PC-3 (cell line): ENCODE measurements at places on chromosomes 1 and 21.

GRCh38 chr1:165367375-165367993, 11.0 kb upstream of the LMX1A start:
- no peaks in the 10 kb centered on the region for H3K27me3 ChIP-seq
- H3K27ac ChIP-seq = no peak overlapping the region
- peaks cover 16% of the 10 kb centered on the region for H3K4me1 ChIP-seq
- H3K36me3 ChIP-seq = no peaks in the 10 kb centered on the region
- H3K4me3 ChIP-seq = no peak overlapping the region

DNA sequence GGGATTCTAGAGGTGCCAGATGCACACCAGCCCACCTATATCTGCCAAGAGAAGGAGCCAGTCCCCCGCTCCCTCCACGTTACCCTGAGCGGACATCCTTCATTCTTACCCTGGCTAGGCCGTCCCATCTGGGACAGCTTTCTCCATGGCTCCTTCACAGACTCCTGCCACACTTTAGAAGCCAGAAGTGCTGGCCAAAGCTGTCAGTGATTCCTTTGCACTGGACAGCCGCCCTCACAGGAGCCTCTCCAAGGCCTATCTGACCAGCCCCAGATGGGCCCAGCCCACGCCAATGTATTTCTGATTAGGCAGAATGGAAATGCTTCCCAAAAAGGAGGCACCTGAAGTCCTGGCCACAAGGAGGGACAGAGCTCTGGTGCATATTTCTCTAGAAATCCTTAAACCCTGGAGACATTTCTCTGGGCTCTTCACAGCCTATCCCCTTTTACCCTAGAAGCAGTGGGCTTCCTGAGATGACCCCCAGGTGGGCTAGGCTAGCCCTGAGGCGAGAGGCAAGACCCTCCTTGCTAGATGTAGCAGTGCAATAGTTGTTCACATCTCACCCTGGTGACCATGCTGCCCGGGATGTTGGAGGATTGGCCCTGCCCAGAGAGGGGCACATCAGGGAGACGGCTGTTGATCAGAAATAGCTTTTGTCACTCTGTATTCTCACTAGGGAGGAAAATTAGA, 44.1 kb downstream of the RASSF5 start:
- no peak for DNase-seq
- H3K27me3 ChIP-seq = no peaks in the 10 kb centered on the region
- no peak overlapping the region for H3K4me3 ChIP-seq
- no peak overlapping the region for H3K27ac ChIP-seq

DNA sequence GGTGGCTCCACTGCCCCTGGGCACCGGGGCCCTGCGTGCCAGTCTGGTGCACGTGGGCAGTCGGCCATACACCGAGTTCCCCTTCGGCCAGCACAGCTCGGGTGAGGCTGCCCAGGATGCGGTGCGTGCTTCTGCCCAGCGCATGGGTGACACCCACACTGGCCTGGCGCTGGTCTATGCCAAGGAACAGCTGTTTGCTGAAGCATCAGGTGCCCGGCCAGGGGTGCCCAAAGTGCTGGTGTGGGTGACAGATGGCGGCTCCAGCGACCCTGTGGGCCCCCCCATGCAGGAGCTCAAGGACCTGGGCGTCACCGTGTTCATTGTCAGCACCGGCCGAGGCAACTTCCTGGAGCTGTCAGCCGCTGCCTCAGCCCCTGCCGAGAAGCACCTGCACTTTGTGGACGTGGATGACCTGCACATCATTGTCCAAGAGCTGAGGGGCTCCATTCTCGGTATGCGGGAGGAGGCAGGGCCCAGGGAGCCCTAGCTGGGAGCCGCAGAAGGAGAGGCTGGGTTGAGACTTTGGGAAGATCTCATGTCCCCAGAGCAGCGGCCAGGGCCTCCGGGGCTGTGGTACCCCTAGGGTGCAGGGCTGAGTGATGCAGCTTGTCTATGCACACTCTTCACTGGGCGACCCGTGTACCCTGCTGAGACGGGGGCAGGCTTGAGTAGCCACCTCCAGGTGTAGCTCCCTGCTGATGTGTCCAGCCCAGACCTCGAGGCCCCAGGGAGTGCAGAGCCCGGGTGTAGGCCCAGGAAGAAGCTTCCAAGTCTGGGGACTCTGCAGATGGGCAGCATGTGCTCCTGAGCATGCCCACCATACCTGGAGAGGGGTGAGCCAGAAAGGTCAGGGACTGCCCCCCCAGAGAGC, 1.8 kb downstream of the VWA1 start:
- no peaks in the 10 kb centered on the region for H3K27me3 ChIP-seq
- H3K4me1 ChIP-seq = peaks cover 39% of the 10 kb centered on the region
- H3K36me3 ChIP-seq = no peaks in the 10 kb centered on the region
- no peak overlapping the region for H3K27ac ChIP-seq
- no peak for DNase-seq

GRCh38 chr1:24930260-24931145, at the start of gene RUNX3:
RUNX3 (minus strand) TSS chr1:24930276; CDS start chr1:24929868, 408 bp downstream.
- H3K27ac ChIP-seq = no peak within 1 kb of the TSS
- no peaks in the 10 kb centered on the region for H3K36me3 ChIP-seq
- peak within 1 kb of the TSS; percentile 59 for H3K4me3 ChIP-seq
- H3K4me1 ChIP-seq = no peaks in the 10 kb centered on the region
- peak; percentile 51 for DNase-seq

- H3K27me3 ChIP-seq = no peaks in the 10 kb centered on the region
- peaks cover 18% of the 10 kb centered on the region for H3K4me1 ChIP-seq
- no peaks in the 10 kb centered on the region for H3K36me3 ChIP-seq
- no peak overlapping the region for H3K27ac ChIP-seq
- no peak overlapping the region for H3K4me3 ChIP-seq
- peak; percentile 69 for DNase-seq
These were observed 57.4 kb upstream of the MTF2 start for GRCh38 chr1:93021539-93022134.

DNA sequence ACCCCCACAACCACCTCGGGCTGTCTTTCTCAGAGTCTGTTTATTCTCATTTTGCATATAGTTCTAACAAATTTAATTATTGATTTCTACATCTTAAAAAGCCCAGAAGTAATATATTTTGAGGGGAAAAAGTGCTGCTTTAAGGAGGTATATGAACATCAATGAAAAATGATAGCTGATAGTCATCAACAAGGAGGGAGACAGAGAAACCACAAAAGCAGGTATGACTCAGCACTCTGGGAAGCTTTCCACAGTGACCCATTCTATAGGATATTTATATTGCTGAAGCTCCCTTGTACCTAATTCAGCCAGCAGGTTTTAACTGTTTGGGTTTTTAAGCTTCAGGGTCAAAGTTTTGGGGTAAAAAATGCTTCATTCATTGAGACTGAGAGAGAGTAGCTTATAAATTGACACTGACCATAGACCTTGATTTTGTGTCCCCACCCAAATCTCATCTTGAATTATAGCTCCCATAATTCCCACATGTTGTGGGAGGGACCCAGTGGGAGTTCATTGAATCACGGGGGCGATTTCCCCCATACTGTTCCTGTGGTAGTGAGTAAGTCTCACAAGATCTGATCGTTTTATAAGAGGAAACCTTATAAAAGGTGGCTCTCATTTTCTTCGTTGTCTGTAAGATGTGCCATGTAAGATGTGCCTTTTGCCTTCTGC, 27.4 kb downstream of the VANGL1 start:
- H3K27me3 ChIP-seq = no peaks in the 10 kb centered on the region
- DNase-seq = peak; percentile 96
- H3K27ac ChIP-seq = peak overlapping the region; percentile 94
- H3K4me1 ChIP-seq = peaks cover 61% of the 10 kb centered on the region

DNA sequence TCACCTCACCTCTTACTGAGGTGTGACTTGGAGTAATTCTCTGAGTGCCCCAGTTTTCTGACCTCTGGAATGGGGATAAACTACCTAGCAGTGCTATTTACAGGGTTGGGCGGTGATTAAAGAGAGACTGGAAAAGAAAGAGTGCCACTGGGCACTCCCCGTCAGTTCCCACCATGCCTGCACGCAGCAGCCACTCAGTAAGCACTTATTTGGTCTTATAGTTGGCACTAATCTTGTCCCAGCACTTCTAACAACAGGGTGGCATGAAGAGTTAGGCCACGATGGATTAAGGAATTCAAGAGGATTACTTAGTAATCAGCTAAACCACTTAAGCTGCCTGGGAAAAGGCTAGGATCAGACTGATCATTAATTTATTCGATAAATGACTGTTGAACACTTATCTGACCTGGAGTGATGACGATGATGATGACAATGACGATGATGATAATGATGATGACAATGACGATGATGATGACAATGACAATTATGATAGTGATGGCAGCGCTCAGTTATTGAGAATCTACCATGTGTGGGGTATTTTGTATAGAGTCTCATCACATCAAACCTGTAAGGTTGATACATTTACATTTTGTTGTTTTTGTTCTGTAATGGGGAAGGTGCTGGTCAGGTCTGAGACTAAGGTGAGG, 5.4 kb downstream of the CITED4 start:
- no peak for DNase-seq
- no peak overlapping the region for H3K4me3 ChIP-seq
- no peaks in the 10 kb centered on the region for H3K36me3 ChIP-seq

DNA sequence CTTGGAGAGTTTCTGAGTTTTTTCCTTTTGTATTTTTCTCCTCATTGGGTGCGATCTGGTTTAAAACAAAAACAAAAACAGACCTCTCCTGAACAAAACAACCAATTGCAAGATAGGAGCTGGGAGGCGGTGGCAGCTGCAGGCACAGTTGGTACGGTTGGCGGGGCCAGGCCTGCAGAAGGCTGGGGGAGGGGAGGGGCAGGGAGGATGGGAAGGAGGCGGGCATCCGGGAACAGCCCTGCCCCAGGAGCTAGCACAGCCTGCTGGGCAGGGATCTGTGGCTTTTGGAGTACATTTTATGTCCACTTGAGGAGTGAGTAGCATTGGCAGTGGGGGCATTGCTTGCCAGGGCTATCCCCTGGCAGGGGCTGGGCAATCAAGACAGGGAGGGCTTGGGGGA, 5.2 kb downstream of the CAPN9 start:
- H3K27me3 ChIP-seq = no peaks in the 10 kb centered on the region
- DNase-seq = peak; percentile 80
- H3K4me3 ChIP-seq = no peak overlapping the region

DNA sequence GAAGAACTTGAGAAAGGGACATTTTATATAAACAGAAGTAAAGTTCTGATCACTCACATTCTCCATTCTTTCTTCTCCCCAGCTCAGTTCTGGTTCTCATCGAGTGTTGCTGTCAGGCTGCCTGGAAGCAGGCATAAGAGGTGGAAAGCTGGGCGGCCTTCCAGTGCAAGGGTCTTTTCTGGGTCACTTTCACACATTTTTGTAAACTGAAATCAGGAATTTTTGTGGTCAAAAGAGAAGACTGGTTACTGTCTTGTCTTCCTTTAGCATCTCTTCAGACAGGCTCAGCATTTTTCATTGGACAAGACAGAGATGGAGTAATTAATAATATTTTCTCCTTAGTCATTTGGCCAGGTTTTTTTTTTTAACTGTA, 93.7 kb downstream of the CTH start:
- H3K36me3 ChIP-seq = no peaks in the 10 kb centered on the region
- no peak for DNase-seq
- H3K27ac ChIP-seq = no peak overlapping the region
- H3K4me1 ChIP-seq = peaks cover 27% of the 10 kb centered on the region
- H3K4me3 ChIP-seq = no peak overlapping the region
- H3K27me3 ChIP-seq = no peaks in the 10 kb centered on the region

GRCh38 chr1:245397771-245398170, 243.0 kb downstream of the KIF26B start:
- no peaks in the 10 kb centered on the region for H3K4me1 ChIP-seq
- H3K27me3 ChIP-seq = peaks cover 89% of the 10 kb centered on the region
- no peak overlapping the region for H3K27ac ChIP-seq
- DNase-seq = no peak

GRCh38 chr1:18182398-18183160, 75.0 kb downstream of the IGSF21 start:
- no peaks in the 10 kb centered on the region for H3K36me3 ChIP-seq
- peaks cover 25% of the 10 kb centered on the region for H3K27me3 ChIP-seq
- no peaks in the 10 kb centered on the region for H3K4me1 ChIP-seq
- no peak overlapping the region for H3K4me3 ChIP-seq

GRCh38 chr21:29805105-29805504, 134.7 kb downstream of the GRIK1 start:
- no peak overlapping the region for H3K27ac ChIP-seq
- no peak overlapping the region for H3K4me3 ChIP-seq
- H3K27me3 ChIP-seq = peaks cover 34% of the 10 kb centered on the region
- no peaks in the 10 kb centered on the region for H3K36me3 ChIP-seq

DNA sequence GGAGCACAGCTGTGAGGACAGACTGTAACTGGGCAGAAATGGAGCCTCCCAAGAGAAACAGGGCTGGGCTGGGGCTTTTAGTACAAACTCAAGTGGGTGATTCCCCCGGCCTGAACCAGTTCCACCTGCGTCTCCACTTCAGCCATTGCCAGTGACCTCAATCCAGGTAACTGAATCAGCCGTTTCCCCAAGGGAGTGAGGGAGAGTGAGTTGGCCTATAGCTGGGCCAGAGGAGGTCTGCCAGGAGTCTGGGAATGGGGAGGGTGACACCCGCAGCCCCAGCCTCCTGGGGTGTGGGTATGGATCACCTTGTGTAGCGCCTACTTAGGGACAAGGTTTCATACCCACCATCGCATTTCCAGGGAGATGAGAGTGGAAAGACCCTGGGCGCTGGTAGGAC, 8.5 kb downstream of the SLC26A9 start:
- peaks cover 33% of the 10 kb centered on the region for H3K4me1 ChIP-seq
- DNase-seq = peak; percentile 71
- H3K27me3 ChIP-seq = no peaks in the 10 kb centered on the region
- no peak overlapping the region for H3K4me3 ChIP-seq
- peak overlapping the region; percentile 80 for H3K27ac ChIP-seq
- no peaks in the 10 kb centered on the region for H3K36me3 ChIP-seq

GRCh38 chr1:184867866-184868689, 106.2 kb downstream of the NIBAN1 start:
- peaks cover 16% of the 10 kb centered on the region for H3K4me1 ChIP-seq
- H3K27ac ChIP-seq = peak overlapping the region; percentile 59
- H3K4me3 ChIP-seq = no peak overlapping the region
- H3K27me3 ChIP-seq = no peaks in the 10 kb centered on the region
